ENCODE measurements at places on chromosomes 16 and 17.

- no peak for DNase-seq
Measured at GRCh38 chr16:65770752-65771151, 595.7 kb upstream of the CDH5 start.

- DNase-seq = no peak
Measured at GRCh38 chr16:2471653-2472487, 773 bp downstream of the NTN3 start.

DNA sequence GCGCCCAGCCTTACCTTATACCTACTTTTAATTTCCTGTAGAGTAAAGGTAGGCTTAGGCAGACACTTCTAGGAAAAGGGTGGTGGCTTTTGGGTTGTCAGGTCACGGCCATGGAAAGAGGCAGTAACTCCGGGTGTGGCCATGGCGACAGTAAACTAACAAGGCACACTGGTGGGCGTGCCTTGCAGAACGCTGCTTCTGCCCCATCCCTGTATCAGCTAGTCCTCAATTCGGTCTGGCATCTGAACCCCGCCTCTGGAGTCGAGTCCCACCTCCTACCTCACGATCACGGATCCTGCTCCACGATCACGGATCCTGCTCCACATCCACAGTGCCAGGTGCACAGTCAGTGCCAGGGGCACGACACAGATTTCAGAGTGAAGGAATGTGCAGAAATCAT, 5.6 kb downstream of the ADCY9 start:
- no peak for DNase-seq

GRCh38 chr16:49292413-49292812, 10.8 kb upstream of the CBLN1 start:
- DNase-seq = no peak

DNA sequence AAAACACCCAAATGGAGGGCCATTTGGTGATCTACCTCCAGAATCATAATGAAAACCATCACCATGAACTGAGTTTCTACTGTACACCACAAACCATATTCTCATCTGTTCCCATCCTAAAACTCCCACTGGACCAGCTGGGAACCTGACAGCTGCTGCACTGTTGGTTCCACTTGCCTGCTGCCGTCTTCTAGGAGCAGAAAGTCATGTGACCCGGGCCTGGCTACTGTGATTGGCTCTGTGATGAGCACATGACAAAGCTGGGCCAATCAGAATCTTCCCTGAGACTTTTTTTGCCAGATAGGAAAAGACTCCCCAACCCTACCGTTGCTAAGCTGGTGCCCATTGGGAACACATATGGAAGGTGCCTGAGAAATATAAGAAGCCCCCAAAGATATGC, 264.2 kb downstream of the MRTFB start:
- DNase-seq = no peak

GRCh38 chr17:10247810-10248209, 49.4 kb upstream of the GAS7 start:
- no peak for DNase-seq

- DNase-seq = no peak
Measured at GRCh38 chr16:19304750-19305149, 19.2 kb downstream of the CLEC19A start.

- DNase-seq = no peak
Measured at GRCh38 chr17:73389411-73389810, 77.6 kb upstream of the CDC42EP4 start.

- no peak for DNase-seq
Measured at GRCh38 chr17:16178836-16179235, 36.5 kb downstream of the NCOR1 start.

DNA sequence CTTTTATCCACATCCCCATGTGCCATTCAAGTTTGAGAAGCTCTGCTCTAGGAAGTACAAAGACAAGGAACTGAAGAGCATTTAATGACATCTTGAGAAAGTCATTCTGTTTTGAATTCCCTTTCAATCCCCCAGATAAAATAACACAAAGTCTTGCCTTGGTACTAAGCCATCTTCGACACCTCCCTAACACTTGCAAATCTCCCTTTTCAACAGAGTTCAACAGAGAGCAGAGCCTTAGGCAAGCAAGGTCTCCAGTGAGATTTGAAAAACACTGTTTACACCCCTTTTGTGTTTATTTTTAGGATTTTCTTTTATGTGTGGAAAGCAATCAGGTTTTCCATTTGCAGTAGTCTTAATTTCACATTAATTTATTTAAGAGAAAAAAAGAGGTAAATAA, 13.6 kb downstream of the TOX3 start:
- DNase-seq = no peak

- DNase-seq = no peak
Measured at GRCh38 chr17:75130059-75130631, 1.4 kb downstream of the NT5C start.

GRCh38 chr17:2215616-2216364, 87.8 kb downstream of the SMG6 start:
- peak; percentile 60 for DNase-seq

DNA sequence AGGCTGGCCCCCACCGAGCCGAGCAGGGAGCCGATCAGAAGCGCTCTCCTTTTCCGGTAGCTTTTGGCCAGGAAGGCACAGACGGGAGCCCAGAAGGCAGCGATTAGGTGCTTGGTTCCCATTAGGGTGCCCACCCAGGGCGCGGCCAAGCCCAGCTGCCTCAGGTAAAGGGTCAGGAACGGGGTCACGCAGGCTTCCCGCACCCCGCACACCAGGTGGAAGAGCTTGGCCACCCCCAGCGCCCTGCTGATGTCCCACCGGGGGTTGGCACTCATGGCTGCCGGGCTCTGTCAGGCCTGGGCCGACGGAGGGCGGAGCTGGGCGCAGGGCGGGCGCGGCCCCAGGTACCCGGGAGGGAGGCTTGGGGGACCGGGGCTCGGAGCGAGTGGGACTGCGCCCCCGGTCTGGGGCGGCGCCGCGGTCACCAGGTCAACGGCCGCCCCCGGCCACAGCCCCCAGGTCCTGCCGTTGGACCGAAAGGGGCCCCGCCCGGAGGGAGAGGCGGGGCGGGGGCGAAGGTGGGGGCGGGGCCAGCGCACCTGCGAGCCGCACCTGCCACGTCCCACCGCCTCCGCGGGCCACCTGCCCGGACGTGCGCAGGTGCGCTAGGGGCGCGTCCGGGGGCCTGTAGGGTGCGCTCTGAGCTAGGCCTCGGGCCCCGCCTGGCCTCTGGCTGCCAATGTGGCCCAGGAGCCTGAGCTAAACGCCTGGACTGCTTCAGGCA, at the start of gene MFSD6L:
TSS of gene MFSD6L (minus strand) at position 520 of the 724 bp plus-strand sequence. CDS start at position 275, 245 bp downstream.
- no peak for DNase-seq
